ENCODE measurements at places on chromosomes 3 and 15.

DNA sequence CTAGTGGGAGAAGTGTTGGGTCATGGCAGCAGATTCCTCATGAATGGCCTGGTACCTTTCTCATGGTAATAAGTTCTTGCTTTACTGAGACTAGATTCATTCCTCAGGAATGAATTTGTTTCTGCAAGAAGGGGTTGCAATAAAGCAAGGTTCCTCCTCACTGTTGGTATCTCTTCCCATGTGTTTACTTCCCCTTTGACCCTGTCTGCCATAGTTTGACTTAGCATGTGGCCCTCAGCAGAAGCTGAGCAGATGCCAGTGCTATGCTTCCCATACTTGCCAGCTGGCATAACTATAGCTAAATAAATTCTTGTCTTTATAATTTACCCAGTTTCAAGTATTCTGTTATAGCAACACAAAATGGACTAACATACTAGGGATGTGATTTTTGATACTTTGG is 163.6 kb upstream of the COL8A1 start:
- DNase-seq: no peak

- no peak for DNase-seq
These were observed 171.1 kb downstream of the CHDH start for GRCh38 chr3:53675022-53675697.

- no peak for DNase-seq
These were observed 95.1 kb downstream of the FOXP1 start for GRCh38 chr3:71488391-71488809.

- DNase-seq: no peak
These were observed 189.6 kb downstream of the GHSR start for GRCh38 chr3:172258624-172259023.

DNA sequence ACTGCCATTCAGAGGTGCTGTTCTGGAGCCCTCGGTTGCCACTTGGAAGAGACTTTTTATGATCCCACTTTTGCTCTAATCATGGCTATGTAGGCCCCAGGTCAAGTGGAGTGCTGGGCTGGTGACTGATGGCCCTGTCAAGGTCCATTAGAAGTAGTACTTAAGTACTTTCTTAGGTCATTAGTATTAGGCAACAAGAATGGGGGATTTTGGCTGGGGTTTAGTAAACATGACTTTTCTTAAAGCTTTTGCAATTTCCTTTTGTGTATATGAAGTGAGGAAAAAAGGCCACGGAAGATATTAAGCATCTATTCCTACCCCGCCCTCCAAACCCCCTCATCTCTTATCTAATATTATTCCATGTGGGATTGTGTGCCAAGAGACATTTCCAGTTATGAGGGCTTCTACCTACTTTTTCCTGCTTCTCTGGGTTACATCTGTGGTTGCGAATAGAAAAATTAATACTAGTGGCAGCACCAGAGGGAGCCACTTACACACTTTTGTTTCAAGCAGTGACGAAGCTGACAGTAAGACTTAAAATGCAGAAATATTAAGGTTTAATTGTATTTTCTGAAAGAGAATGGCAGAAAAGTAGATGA is 13.9 kb downstream of the NLGN1 start:
- no peak for DNase-seq

- DNase-seq: no peak
These were observed 95.4 kb upstream of the KLHL25 start for GRCh38 chr15:85889956-85890619.

- DNase-seq: no peak
These were observed 42.5 kb upstream of the SRGAP3 start for GRCh38 chr3:9291821-9292410.

- DNase-seq: no peak
These were observed 102.6 kb upstream of the SATB1 start for GRCh38 chr3:18527691-18528090.
